ENCODE measurements at places on chromosomes 13 and 19.
A peak's percentile ranks its signal among the peaks of the same experiment; 100 is the strongest.

DNA sequence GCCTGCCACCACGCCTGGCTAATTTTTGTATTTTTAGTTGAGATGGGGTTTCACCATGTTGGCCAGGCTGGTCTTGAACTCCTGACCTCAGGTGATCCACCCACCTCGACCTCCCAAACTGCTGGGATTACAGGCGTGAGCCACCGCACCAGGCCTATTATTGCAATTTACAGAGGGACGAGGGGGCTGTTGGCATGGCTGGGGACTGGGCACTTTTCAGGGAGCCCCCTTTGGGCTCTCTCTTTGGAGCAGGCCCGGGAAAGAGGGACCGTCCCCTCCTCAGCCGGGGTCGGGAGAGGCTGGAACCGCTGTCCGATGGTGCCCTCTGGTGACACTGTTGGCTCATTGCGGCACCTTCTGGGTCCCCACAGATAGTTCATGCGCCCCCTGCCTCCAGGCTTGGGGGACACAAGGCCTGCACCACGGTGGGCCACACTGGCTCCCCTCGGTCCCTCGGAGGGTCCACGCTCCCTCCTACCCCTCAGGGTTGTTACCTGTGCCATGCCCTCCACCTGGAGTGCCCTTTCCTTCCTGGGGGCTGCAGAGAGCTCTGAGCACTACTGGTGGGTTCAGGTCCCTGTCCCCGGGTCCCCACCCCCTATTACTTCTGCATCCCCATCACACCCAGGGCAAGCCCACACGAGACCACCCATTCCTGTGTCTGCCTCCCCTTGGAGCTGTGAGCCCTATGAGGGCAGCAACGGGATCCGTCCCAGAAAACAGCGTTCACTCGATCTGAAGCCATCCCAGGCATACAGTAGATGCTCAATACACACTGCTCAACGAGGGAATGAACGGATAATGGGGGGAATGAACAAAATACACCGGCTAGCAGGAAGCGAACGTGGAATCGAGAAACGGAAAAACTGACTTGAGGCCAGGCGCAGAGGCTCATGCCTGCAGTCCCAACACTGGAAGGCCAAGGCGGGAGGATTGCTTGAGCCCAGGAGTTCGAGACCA, 12.5 kb downstream of the FEM1A start:
- peak; percentile 66 for DNase-seq

- DNase-seq: no peak
Measured at GRCh38 chr13:77859450-77859849, 59.2 kb downstream of the EDNRB start.

DNA sequence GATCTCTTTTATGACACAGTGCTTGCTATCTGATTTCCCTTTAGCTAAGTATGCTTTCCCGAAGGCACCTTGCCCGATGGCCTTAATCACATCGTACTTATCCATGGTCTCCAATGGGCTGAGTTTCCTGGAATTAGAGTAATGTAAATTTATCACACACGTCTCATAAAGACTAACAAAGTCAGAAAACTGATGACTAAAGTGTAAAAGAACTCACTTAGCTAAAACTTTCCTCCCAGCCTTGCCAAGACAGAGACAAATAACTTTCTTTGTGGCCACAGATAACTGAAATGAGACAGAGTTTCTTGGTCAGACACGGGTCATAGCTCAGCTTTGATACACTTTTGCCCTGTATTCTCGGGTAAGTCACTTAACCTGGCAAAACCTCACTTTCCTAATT, 1.5 kb downstream of the NEK5 start:
- DNase-seq: no peak

GRCh38 chr13:30148171-30148754, 159.1 kb downstream of the KATNAL1 start:
- DNase-seq: peak; percentile 77

- DNase-seq: no peak
Measured at GRCh38 chr19:53531457-53531856, 6.5 kb upstream of the ZNF331 start.

- DNase-seq: no peak
Measured at GRCh38 chr19:13881692-13882418, 4.9 kb downstream of the NANOS3 start.

DNA sequence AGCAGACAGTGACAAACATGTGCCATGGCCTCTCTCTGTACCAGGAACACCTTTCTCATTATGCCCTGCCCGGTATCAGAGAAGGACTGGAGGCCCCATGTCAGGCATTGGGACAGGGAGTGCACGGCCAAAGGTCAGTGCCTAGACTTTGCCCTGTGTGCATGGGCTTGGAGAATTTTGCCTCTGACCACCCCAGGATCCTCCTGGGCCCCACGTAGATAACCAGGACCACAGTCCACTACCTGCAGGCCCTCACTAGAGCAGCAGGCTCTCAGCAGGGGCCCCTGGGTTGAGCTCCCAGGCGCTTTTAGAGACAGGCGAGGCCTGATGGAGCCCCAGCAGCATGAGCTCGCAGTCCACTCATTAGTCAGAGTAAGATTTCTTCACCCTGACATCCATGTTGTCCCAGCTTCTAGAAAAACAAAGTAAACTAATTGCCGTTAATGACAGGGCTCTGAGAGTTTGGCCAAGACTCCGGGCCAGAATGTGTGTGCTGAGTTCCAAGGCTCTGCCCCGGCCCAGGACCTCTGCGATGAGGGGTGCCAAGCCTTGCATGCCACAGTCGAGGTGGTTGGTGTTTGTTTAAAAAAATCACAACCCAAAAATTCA, 42.7 kb downstream of the CAPN12 start:
- DNase-seq: no peak

- no peak for DNase-seq
Measured at GRCh38 chr13:113084094-113084942, 21.3 kb upstream of the F7 start.

Data from CD4-positive, alpha-beta T cell treated with Interleukin-1 beta for 1 hour (primary cell).